ENCODE measurements at places on chromosomes 7 and 10.

DNA sequence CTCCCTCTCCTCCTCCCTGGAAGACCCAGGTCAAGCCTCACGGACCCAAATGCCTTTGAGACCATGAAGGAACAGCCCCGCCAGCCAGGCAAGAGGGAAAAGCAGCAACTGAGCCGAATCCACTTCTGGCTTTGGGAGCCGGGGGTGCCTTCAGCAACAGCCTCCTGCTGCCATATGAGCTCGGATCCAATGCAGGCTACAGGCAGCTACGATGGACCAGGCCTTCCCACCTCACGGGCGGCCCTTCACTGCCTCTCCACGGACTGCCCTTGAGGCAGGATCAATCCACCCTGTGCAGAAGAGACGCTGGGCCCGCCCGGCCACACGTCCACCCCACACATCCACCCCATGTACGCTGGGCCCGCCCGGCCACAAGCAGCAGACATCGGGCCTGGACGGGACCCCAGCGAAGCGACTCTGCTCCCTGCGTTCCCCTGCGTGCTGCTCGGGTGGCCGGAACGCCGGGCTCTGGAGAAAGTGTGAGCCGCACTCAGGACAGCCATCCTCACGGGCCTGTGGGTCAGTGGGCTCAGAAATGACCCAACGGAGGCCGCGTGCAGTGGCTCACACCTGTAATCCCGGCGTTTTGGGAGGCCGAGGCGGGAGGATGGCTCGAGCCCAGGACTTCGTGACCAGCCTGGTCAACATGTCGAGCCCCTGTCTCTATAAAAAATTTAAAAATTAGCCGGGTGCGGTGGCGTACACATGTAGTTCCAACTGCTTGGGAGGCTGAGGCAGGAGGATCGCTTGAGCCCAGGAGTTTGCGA, 82.0 kb downstream of the FOXL3 start:
- DNase-seq = no peak

DNA sequence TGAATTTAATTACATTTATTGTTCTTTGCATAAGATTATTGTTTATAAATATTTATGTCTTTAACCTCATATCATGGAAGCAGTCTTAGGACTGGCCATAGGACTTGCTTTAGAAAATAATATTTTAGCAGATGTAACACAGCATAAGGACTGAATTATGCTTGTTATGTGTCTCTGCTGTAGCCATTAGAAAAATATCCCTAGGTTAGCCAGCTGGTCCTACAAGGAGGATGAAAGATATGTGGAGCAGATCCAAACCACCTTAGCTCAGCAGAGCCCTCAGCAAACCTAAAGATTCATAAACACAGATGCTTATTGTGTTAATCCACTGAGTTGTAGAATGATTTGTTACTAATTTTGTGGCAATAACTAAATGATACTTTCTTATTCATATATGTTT, 166.0 kb upstream of the COL1A2 start:
- no peak for DNase-seq

GRCh38 chr10:90421874-90422273, 436.0 kb downstream of the HTR7 start:
- no peak for DNase-seq

DNA sequence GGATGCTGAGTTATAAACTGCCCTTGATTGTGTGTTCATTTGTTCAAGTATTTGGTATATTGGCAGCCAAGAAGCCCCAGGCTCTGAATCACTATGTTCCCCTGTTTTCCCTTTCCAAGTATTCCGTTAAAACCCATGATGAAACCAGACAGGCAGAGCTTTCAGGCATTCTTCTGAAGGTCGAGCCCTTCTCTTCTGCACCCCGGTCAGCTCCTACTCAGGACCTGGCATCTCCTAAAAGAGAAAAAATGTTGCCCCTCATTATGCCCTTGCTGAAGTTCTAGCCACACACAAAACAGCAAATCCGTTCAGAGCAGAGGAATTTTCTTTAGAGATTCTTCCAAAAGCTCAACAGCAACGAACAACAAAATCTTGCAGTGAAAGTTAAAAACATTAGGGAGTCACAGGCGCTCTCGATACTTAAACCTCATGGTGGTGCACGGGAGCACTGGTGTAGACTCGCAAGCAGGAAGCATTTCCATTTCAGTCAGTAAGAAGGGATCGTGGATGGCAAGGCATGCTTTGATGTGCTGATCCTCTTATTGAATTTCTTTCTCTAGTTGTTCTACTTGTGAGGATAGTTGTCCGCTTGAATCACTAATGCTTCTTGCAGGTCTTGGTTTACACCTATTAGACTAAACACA, 264.9 kb downstream of the SKIDA1 start:
- DNase-seq = no peak

DNA sequence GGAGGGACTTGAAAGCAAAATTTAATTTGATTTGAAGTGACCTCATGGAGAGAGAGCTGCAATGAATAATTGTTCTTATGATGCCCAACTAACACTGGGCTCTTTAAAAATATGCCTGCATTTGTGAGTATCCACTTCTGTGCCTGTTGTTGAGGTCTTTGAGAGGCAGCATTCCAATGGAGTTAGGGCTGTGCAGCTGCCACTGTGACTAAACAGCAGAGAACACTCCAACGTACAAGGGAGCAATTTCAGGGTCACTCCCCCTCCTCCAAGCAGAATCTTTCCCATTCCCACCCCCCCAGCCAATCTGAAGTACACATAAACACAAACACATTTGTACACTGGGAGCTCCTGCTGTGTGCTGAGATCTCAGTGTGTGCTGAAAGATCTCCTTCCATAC, 28.0 kb upstream of the GSAP start:
- DNase-seq = no peak

- DNase-seq = no peak
These were observed 62.0 kb downstream of the KIAA1549 start for GRCh38 chr7:138919216-138919615.

DNA sequence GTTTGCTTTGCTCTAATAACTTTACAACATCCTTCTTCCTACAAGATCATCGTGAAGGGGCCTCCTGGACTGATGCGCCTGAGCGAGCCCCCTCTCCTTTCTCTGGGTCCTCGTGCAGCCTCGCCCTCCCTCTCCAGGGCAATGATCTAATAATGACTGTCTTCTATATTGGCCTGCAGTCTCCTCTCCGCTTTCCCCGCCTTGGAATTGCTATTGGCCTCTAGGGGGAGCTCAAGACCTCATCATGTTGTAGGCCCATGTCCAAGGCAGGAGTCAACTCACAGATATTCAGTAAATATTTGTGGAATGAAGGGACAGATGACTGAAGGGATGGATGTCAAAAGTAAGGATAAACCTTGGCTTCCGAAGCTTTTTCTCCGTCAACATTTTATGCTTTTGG, 1180.3 kb downstream of the TYW1 start:
- peak; percentile 3 for DNase-seq

DNA sequence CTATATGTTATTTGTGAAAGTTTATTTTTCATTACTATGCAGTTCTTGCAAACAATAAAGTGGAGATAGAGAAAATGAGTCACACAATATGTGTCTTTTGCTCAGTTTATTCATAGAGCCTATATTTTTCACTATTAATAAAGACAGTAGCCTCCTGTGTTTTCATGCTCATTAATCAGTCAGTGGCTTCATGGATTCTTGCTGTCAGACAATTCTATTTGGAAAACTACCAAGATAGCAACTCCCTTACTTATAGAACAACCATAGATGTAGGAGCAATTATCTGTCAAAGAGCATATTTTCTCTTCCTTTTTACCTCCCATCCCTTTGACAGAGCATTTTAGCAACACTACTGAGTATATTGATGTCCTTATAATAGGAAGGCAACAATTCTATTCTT, 132.7 kb upstream of the CALCR start:
- DNase-seq = no peak

DNA sequence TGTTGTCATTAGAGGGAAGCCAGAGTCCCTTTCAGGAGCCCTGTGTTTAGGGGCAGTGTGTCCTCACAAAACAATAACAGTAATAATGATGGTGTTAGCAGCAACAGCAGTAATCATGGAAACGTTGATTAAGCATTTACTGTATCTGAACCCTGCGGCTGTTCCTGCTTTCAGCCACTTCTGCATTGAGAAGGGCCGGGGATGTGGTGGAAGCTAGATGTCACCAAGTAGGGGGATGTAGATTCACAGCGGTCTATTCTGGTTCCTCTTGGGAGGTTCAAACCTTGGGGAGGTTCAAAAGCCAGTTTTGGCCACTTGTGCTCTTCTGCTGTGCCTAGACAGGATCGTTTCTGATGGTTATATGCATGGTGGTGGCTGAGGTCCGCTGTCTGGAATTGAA, 44.8 kb downstream of the PRPF18 start:
- DNase-seq = no peak

All from HL-60 (cell line).